Activated CD4-positive, alpha-beta T cell treated with anti-CD3 and anti-CD28 coated beads for 48 hours (primary cell): ENCODE measurements at places on chromosomes 2 and 18.

DNA sequence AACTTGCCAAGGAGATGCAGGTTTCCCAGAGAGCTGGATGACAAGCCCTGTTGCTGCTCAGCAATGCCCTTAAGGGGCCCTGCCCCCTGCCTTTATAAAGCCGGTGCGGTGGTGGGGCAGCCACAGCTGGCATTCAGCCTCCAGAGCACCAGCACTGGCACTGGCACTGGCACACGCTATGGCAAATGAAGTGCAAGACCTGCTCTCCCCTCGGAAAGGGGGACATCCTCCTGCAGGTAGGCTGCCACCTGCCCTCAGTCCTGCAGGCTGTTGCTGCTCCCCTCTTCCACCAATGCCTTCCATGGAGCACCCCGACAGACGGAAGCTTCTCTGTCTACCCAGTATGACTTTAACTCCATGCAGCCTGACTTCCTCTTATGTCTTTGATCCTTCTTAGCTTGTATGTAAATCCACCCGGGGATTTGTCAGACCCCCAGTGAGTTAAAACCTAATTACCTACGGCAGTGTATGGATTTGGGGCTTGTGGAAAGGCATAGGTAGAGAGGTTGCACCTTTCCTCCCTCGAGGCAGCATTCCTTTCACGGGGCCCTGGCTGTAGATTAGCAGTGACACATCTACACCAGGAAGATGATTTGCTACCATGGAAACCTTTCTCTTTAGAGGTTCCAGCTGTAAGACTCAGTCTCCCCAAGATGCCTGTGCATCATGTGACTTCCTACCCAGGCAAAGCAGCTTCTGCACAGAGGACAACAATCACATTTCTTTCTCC is at the start of gene DAPL1:
Gene DAPL1, plus strand, starts transcription at position 123 of the 730 bp plus-strand sequence. Its CDS starts 56 bp downstream, at position 179.
- no peak for DNase-seq

DNA sequence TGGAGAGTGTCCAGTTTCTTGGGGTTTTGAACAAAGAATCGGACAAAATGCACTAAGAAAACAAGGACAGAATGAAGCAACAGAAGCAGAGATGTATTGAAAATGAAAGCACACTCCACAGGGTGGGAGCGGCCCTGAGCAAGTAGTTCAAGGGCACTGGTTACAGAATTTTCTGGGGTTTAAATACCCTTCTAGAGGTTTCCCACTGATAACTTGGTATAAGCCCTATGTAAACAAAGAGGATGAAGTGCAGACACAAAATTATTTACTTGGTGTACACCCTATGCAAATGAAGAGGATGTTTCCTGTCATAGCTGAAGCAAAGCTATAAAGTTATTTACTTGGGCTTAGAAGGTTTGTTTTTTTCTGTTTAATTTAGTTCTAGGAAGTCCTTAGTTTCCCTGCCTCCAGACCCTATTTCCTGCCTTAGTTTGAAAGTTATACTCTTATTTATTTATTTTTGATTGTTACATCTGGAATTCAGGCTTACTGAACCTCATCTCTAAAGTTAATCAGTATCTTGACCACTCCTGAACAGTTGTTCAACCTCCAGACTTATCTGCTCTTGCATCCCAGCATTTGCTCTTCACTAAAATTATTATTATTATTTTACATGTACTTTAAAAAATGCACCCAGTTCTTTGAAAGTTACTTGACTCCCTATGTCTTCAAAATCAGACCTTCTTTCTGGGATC is 193.5 kb downstream of the SPP2 start:
- no peak for DNase-seq

- DNase-seq: no peak
These were observed 158.9 kb downstream of the PRPF40A start for GRCh38 chr2:152558158-152558984.

DNA sequence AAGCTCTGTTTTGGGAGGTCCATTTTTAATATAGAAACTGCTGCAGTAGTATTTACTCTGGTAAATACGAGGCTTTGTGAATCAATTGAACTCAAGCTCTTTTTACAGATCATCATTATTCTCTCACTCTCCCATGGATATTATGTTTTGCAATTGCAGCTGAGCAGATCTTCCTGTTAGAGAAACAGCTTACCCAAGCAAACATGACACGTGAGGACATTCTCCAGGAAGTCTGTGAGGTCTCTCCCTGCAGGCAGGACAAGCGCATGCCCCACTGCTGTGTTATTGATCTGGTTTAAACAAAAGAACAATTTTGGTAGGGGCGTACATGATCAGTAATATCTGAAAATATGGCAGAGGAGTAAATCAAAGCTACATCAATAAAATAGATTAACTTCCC is 72.1 kb downstream of the COL6A3 start:
- DNase-seq: no peak

DNA sequence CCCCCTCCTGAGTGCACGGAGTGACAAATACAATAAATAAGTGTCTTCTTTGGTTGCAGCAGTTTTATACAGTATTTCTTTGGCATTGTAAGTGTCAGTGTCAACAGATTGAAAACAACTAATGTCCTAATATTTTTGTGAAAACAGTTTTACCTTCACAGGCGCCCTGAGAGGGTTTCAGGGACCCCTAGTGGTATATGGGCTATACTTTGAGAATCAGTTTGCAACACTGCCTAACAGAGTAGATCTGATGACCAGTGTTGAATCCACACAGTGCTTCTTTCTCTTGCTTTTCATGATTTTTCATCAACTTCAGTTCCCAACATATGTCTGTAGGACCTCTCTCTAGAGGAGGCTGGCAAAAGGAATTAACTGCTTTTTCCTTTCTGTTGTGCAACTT is 162.2 kb downstream of the PRPF40A start:
- DNase-seq: no peak

GRCh38 chr2:12948961-12949353 is 232.2 kb downstream of the TRIB2 start:
- DNase-seq: peak; percentile 29

GRCh38 chr2:231364961-231365810 is 30.3 kb upstream of the B3GNT7 start:
- DNase-seq: no peak

DNA sequence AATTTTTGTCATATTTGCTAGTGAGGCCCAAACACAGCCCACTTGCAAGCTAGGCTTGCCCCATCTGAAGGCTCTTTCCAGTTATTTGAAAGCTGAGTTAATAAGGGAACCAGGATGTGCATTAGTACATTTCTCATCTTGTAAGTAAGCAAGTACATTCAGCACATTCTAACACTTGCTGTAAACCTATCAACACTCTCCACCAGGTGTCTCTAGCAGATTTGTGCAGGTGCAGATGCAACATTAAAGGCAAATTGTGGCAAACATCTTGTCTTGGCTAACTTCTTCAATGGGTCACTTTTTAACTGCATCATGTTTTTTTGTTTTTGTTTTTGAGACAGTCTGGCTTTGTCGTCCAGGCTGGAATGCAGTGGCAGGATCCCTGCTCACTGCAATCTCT is 25.3 kb upstream of the MFSD6 start:
- DNase-seq: no peak

DNA sequence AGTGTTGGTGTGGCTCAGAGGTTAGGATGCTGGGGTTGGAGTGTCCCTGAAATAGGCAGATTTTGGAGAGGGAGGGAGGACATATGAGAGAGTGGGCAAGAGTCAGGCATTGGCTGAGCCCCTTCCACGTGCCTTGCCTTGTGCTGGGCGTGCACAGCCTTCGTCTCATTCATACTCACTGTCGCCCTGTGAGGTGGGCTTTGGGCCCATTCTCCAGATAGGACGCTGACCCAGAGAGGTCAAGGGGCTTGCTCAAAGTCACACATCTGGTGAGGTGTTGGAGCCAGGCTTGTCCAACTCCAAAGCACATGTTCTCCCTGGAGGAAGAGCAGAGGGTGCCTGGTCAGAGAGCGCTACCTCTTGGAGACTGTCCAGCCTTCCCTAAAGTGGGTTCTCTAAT is 166.8 kb downstream of the DYSF start:
- DNase-seq: no peak

DNA sequence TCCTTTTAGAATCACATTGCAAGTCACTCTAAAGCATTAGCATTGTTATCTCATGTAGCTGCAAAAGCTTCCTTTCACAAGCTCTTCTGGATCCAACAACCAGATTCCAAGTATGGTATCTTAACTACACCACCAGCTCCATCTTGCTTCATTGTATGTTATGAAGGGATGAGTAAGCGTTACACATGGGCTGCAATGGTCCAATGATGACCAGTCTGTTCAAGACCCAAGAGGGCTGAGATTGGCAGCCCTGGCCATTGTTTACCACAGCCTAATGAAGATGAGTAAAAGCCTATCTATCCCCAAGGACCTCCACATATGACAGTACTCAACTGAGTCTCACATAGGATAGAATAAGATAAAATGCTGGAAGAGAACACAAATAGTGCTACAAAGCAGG is 6.3 kb downstream of the CFLAR start:
- no peak for DNase-seq

DNA sequence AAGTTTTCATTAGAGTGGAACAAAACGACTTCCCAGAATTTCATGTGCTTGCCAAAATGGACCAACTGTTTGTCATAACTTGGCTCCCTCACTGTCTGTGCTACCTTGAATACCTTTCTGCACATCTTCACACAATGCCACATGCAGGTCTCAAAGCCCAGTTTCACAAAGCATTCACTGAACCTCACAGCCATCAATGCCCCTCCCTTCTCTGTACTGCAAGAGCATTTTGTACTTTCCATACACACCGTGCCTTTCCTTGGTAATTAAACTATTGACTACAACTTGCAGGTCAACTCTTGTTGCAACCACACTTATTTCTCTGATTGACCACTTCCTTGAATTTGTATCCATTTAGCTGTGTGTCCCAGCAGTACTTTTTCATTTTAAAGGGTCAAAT is 50.5 kb downstream of the PAX3 start:
- DNase-seq: no peak

DNA sequence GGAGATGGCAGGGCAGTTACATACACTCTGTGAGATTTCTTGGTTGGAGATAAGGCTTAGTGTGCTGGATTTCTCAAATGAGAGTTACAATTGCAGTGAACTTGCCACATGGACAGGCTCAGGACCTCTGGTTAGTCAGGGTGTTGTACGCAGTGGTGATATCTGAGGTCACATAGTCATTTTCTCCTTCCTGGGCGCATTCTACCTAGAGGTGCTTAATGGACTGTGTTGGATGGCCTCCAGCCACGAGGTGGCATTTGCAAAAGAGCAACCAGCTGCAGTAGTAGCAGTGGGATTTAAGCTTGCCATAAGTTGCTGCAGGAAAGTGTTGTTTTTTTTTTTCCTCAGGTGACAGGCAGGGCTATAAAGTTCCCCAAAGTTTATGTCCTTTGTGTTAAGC is 173.8 kb upstream of the TMEM200C start:
- no peak for DNase-seq
